ENCODE measurements at places on chromosomes 5 and 9.

GRCh38 chr9:8579661-8580060, 780.1 kb upstream of the DMAC1 start:
- DNase-seq, result no peak

- no peak for DNase-seq
Observed at GRCh38 chr5:109784687-109785086, 95.0 kb downstream of the MAN2A1 start.

GRCh38 chr5:64040490-64040889, 78.2 kb upstream of the HTR1A start:
- DNase-seq, result no peak

GRCh38 chr5:155885199-155885598, 441.8 kb upstream of the SGCD start:
- DNase-seq, result no peak

- DNase-seq, result no peak
Observed at GRCh38 chr9:99602854-99603253, 218.8 kb upstream of the NR4A3 start.

DNA sequence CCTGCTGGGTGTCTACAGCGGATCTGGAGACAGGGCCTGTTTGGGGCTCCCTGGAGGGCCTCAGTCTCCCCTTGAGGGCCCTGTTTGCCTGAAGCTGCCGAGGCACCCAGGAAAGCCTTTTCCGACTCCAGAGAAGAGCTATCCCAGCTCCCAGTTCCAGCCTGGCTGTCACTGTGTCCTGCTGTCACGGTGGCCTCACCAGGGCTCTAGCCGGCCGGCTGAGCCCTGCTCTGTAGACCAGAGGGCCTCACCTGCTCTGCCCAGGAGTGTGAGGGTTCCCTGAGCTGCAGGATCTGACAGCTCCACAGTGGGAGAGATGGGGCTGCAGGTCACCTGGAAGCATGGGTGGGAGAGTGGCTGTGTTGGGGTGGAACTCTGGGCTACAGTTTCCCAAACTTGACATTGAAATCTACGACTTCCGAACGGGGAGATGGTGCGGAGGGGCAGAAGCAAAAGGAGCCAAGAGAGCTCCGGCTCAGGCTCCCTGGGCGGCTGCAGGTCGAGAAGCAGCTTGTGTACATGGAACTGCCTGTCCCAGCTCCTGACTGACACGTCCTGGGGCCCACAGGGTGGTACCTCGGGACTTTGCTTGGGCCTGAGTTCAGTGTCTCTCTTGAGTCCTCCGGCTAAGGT, 94.9 kb downstream of the CACNA1B start:
- DNase-seq, result no peak

- no peak for DNase-seq
Observed at GRCh38 chr9:134278286-134278685, 48.0 kb upstream of the RXRA start.

- DNase-seq, result no peak
Observed at GRCh38 chr5:120806202-120806601, 342.1 kb downstream of the PRR16 start.

- DNase-seq, result no peak
Observed at GRCh38 chr9:16029046-16029615, 476.3 kb downstream of the CCDC171 start.

GRCh38 chr5:169904059-169904458, 76.2 kb downstream of the INSYN2B start:
- DNase-seq, result no peak

GRCh38 chr9:32394381-32395049, 10.1 kb downstream of the ACO1 start:
- DNase-seq, result no peak

DNA sequence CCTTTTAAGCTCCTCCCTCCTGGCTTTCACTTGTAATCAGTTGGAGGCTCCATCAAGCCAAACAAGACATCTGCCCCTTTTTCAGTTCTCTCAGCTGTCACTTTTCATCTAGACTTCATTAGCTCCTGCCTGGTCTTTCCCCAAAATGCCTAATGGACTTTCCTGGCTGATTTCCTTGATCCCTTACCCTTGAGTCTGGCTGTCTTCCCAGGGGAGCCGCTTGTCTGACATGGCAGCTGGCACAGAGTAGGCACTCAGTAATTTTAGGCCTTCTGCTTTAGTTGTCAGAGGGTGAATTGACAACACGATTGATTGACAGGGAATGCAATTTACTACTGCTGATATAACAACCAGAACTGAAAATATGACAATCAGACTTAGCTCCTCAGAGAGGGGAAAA, 2.1 kb downstream of the C9orf153 start:
- DNase-seq, result no peak

GRCh38 chr9:25353783-25354182, 324.5 kb downstream of the TUSC1 start:
- DNase-seq, result no peak

- DNase-seq, result no peak
Observed at GRCh38 chr9:79240774-79241173, 331.0 kb upstream of the TLE4 start.

DNA sequence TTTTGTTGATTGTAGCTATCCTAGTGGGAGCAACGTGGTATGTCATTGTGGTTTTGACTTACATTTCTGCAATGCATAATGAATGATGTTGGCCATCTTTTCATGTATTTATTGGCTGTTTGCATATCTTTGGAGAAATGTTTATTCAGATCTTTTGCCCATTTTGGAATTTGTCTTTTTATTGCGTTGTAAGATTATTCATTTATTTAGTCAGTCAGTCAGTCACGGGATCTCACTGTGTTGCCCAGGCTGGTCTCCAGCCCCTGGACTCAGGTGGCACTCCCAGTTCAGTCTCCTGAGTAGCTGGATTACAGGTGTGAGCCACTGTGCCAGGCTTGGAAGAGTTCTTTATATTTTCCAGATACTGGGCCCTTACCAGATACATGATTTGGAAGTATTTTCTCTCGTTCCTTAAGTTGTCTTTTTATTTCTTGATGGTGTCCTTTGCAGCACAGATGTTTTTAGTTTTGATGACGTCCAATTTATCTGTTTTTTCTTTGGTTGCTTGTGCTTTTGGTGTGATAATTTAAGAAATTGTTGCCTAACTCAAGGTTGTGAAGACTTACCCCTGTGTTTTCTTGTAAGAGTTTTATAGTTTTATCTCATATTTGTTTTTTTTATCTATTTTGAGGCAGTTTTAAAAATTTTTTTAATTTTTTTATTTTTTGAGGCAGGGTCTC, 67.1 kb downstream of the EHMT1 start:
- no peak for DNase-seq

DNA sequence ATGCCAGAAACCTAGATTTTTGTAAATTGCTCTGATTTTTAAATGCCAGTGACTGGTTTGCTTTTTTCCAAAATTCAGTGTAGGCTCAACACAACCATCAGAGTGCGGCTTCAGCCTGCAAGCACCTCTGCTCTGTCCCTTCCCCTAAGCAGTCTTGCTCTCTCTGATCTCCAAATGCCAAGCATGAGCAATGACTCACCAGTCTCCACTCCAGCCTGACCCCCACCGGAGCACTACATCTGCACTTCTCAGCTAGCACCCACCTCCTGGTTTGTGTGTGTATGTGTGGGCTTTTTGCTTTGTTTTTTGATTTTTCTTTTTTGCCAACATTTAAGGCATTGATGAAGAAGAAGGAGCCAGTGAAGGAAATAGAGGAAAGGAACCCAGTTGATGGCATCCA, 61.4 kb upstream of the ADRA1B start:
- DNase-seq, result no peak

GRCh38 chr5:61030163-61030482, 85.1 kb downstream of the NDUFAF2 start:
- no peak for DNase-seq

- DNase-seq, result no peak
Observed at GRCh38 chr9:113507256-113507655, 43.7 kb downstream of the RGS3 start.

DNA sequence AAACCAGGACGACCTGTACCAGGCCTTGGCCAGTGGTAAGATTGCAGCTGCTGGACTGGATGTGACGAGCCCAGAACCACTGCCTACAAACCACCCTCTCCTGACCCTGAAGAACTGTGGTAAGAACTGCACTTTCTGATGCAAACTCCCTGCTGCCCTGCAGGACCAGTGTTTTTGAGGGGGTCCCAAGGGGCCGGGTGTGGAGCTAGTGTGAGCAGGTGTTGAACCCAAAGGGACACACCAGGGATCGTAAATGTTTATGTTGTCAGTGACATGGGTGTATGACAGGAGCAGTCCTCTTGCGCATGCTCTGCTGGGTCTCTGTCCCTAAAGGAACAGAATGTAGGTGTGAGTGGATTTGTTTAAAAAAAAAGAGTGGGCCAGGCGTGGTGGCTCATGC, 9.5 kb downstream of the GRHPR start:
- DNase-seq, result no peak

- DNase-seq, result no peak
Observed at GRCh38 chr9:101242651-101243050, 142.2 kb downstream of the BAAT start.

- no peak for DNase-seq
Observed at GRCh38 chr9:2313512-2313911, 298.4 kb downstream of the SMARCA2 start.

Measured in HuH-7.5 (cell line).